Fibroblast of the aortic adventitia (primary cell): ENCODE measurements at places on chromosomes 3 and 15. TPM values are rescaled to one million over a fixed set of nuclear protein-coding genes. Genes with fewer than 3 reads are reported as not detected.

GABRA5 gene
- not detected in 2 replicates for total RNA-seq

SLITRK3 gene
- not detected in 2 replicates for total RNA-seq

ADAMTSL3 gene
- total RNA-seq = 1.4 and 2.0 TPM in 2 replicates

ANKUB1 gene
- total RNA-seq = not detected in 2 replicates

LRRC31 gene
- total RNA-seq = not detected in 2 replicates

CTDSPL2 gene
- 17.6 and 108 TPM in 2 replicates for total RNA-seq

RHOV gene
- total RNA-seq = 0.82 TPM in 1 of 2 replicates, not detected in the other

AHSG gene
- total RNA-seq = not detected in 2 replicates

MRPL46 gene
- 8.5 and 16.4 TPM in 2 replicates for total RNA-seq

- no peak for DNase-seq
Measured at GRCh38 chr3:79314544-79314943, 453.3 kb downstream of the ROBO1 start.

- DNase-seq = peak; percentile 5
Measured at GRCh38 chr3:121414924-121415323, 130.9 kb downstream of the POLQ start.

DNA sequence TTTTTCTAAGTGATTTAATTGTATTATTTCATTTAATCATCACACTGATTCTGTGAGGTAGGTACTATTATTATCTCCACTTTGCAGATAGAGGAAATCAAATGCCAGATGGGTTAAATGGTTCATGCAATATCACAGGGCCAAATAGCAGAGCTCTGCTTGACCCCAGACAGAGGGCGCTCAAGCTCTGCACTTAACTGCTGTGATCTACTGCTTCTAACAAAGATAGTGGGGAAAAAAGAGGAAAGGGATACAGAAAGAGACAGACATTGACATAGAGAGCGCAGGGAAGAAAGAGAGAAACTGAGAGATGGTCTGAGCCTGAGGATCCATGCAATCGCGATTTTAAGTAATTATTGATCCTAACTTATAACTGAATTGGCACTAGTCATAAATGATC, 279.1 kb upstream of the THRB start:
- peak; percentile 55 for DNase-seq

DNA sequence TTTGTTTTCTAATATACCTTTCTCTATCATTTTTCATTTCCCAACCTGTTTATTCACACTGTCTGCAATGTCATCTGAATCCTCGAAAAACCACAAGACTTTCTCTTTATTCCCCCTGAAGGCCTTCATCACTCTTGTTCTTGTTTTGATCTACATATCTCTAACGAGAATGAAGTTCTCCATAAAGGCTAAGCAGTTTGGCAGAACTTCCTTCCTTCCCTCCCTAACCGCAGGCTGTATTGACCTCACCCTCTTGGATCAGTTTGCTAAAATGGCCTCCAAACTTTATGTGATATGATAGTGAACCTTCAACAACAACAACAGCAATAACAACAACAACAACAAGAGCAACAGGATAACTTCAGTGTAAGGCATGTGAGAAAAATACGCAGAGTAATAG, 392.8 kb downstream of the TIGIT start:
- peak; percentile 49 for DNase-seq

DNA sequence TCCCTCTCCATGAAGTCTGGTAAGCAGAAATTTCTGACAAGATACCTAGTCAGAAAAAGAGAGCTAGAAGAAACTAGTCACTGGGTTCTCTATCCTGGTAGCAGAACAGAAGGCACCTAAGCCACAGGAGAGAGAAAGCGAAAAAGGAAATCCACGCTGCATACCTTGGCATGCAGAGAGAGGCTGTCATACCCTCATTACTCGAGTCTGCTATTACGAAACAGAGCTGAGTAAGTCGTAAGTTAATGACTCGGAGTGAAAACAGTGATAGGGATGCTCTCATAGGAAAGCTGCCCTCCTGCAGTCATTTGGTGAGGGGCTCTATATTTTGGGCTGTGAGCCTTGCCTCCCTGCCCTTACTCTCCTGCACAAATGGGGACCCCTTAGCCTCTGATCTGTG, 16.2 kb downstream of the CLRN1 start:
- DNase-seq = peak; percentile 44

GRCh38 chr3:43410592-43410991, 124.3 kb downstream of the SNRK start:
- no peak for DNase-seq

GRCh38 chr3:25782938-25783660, at the start of gene NGLY1:
Gene NGLY1 (minus strand): TSS chr3:25783443. CDS start chr3:25783390, 53 bp downstream.
- peak; percentile 73 for DNase-seq

DNA sequence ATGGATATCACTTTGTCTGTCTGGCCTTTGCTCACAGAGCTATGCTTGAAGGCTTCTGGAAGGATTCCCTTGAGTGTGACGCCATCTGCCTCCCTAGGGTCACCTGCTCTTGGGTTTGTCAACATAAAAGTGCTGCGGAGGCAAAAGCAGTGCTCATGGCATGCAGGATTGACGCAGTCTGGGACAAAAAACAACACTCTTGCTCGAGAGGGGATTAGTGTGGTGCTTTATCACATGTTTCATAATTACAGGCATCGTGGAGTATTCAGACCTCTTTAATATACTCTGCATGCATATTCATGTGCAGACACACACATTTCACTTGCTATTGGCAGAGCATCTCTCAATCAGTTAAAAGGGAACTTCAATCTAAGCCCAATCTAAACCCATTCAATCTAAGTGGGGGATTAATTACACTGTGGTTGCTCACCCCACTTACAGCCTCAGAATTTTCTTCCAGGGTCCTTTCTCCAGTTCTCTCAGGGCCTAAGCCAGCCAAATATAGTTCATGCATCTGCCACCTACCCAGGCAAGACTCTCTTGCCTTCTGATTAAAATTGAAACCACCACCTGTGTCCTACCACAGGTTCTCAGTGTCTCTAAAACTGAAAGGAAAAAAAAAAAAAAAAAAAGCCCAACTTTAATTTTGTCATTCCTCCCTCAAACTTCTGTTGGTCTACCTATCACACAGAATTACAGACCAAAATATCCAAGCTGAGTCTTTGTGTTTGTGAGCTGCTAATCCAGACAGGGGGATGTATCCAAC, 75.6 kb downstream of the BFSP2 start:
- DNase-seq = no peak

- DNase-seq = no peak
Measured at GRCh38 chr15:66966256-66966655, 99.1 kb upstream of the SMAD3 start.

- no peak for DNase-seq
Measured at GRCh38 chr3:11276901-11277300, 4.7 kb downstream of the ATG7 start.

DNA sequence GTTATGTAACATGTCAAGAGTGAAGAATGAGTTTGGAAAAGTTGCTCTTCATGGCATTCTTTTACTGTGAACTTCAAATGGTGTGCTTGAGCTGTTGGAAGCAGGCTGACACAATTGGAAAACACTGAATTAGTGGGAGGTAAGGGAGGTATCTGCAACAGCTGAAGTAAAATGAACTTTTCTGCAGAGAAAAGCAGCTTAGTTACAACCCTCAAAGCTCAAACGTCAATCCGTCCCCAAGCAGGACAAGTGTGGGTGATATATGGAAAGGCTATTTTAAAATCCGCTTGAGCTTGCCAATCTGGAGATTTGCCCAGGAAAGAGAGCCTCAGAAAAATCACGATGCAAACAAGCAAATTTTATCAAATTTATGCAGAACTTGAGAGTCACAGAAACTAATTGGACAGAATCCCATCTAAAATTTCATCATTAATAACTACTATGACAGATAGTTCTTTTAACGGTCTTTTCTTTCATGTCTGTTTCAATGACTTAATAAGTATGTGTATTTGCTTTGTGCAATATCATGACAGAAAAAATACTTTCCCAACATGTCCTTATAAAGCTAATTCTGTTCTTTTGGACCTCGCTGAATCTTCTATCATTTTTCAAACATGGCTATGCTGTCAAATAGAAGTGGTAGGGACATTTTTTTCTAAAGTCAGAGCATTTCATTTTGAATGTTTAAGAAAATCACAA, 266.6 kb upstream of the SLITRK3 start:
- peak; percentile 85 for DNase-seq
